Fibroblast of skin of left quadriceps (primary cell): ENCODE measurements at places on chromosomes 16 and 17.
A peak's percentile ranks its signal among the peaks of the same experiment; 100 is the strongest.

GRCh38 chr17:16980813-16981731 is 9.2 kb upstream of the TNFRSF13B start:
- no peak for DNase-seq

DNA sequence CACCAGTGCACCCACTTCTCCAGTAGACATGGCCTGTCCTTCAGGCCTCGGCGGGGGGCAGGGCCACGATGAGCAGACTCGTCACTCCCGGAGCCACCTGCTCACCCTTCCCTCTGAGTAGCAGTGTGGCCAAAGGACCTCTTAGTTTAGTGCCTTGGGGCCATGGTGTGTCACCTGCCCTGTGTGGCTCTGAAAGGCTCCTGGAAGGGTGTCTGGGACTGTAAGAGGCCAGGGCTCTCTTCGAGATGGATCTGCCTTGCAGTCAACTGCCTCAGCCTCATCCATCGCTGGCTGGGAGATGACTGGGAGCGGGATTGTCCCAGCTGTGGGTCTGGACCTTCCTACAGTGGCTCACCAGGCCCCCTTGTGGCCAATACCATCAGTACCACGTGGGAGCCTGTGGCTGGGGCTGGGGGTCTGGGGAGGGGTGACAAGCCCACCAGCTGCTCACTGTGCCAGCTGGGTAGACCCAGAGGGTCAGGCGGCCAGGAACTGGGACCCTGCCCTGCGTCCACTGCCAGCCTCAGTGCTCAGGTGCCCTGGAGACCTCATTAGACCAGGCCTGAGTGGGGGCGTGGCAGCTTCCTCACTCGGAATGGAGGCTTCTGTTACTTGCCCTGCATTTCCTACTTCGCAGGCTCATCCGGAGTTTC is 133.4 kb downstream of the OR1D5 start:
- no peak for DNase-seq

DNA sequence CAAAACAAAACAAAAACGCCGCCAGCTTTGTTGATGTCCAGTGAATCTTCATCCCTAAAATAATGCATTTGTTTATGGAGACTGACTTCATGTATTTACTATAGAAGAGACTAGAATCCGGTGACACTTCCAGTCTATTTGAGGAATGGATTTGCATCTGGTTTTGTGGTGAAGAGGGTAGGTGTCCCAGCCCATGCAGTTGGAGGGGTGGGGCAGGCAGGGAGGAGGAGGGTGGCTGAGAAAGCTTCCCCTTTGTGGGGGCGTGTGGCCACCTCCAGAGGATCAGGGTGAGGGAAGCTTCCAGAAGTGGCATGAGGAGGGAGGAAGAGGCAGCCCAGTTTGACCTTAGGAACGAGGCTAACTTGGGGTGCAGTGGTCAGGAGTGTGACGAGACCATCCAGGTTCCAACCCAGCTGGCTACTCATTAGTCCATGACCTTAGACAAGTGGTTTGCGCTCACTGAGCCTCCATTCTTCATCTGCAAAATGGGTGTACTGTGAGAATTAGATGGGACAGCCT is 69.5 kb downstream of the CMIP start:
- no peak for DNase-seq

DNA sequence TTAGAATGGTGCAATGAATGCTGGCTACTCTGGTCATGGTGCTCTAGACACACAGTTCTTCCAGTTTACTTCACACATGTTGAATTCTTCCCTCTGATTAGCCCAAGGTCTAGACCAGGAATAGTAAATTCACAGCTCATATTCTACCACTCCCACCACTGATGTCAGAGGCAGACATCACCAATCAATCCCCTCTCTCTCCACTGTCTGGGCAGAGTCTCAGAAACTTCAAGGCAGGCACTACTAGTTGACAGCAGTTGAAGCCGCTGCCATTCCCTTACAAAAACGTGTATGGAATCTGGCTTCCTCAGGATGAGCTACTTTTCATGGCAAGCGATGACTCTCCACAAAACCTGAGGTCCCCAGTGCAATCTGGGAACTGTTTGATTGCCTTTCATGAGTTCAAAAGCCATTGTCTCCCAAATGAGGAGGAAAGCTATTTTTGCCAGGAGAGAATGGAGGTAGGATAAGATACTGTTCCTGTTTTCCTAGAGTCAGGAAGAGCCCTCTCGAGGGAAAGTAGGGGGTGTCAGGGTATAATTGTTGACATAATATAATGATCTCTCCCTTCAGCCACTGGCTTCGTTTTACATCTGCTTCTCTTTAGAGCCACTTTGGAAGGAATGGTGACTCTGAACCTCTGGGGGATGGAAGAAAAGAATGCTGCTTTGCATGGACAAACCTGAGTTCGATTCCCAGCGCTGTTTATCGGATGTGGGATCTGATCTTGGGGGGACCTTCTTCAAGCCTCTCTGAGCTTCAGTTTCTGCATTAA is 90.0 kb downstream of the FOXL1 start:
- DNase-seq, result no peak

DNA sequence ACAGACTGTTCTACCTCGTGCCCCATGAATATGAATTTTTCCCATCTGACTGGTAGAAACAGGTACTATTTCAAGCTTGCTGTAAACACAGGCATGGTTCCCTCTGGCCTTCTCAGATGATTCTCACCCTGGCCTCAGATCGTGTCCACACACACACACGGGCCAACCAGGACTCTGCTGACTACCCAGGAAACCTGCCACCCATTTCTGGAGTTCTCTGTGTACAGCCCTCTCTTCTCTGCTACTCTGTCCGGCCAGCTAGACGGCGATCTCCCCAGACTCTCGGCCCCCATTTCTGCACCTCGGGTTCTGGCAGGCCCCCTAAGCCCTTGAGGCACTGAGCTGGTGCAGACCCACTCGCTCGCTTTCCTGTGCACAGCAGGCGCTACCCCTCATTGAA is 31.2 kb downstream of the RPA1 start:
- no peak for DNase-seq

DNA sequence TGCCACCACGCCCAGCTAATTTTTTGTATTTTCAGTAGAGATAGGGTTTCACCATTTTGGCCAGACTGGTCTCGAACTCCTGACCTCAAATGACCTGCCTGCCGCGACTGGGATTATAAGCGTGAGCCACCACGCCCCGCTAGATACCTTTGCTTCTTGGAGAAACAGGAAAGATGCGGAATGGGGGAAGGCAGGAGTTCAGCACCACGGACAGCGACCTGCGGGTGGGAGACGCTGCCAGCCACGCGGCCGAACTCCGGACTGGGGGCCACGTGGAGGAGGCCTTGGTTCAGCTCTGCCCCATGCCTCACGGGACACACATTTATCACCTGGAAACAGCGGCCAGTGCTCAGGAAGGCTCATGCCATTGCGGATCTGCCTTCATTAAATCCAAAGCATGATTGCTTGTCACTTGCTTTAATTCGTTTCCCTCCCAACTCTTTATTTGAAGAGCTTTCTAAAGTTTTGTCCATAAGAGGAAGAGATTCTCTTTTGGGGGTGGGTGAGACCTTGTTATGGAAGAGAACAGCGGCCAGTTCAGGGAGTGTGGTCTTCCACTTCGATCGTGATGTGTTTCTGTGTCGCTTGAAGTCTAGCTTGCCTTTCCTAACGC is 219.9 kb downstream of the ENGASE start:
- DNase-seq, result peak; percentile 6

DNA sequence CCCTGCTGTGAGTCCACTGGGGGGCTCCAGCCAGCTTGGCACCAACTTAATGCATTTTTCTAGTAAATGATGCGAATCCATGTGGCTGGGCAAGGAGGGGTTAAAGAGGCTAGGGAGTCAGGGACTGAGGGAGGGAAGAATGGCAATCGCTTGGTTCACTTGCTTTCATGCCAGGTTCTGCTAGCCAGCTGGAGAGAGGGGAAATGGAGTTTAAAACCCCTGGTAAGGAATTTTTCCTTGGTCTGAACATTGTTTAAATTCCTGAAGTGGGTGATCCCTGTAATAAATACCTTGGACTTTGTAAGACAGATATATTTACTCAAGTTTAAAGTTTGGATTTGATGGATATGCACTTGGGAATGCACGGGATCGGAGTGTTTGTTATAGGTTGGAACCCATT is 22.8 kb downstream of the ANKFN1 start:
- peak; percentile 44 for DNase-seq

DNA sequence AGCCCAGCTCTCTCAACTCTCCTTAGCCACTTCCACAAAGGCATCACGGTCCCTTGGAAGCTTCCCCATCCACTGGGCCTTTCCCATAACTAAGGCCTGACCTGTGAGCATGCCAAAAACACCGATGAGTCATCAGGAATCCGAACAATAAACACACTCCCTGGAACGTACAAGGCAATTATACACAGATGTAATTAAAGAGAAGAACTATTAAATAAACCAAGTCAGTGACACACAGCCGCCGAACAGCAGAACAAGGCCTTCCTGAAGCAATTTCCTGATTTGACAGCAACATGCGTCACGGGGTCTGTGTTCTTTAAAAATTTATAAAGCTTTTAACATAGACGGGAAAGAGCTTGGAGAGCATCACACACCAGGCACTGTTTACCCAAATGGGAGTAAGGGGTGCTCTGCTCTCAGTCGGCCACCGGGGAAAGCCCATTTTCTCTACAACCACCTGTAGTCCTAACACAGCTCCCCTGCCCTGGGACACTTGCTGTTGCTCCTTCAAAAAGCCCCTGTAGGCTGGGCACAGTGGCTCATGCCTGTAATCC is 29.4 kb downstream of the COG7 start:
- DNase-seq, result peak; percentile 96

DNA sequence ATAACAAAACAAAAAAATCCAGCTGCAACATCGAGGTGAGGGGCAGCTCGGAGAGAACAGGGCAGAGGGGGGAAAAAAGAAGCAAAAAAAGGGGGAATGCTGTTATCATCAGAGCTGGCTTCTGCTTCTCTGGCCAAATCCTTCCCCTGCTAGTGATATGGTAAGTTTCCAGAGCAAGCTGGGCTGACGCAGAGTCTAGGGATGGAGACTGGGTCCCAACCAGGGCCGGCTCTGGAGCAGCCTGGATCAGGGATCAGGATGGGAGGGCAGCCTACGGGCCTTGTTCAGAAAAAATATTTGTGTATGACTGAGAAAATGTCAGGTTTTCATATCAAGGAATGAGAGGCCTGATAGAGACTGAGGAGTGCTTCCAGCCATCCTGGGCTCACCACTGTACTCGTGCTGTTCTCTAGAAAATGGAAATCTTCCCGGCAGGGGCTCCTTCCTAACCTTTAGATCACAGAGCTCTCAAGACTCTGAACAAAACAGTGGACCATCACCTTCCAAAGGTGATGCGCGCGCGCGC is 726 bp upstream of the C1QTNF1 start:
- no peak for DNase-seq

DNA sequence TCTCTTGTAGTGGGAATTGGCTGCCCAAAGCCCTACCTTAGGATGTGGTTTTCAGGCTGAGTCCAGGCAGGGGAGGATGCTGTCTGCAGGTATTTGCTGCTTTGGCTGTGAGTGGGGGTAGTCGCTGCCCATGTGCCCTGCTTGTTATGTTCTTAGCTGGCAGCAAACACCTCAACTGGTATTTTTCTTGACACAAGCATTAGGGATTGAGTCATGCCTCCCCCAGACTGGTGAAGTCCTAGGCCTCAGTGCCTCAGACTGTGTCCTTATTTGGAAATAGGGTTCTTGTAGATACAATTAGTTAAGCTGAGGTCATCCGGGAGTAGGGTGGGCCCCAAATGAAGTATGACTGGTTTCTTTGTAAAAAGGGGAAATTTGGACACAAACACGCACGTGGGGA is 808.3 kb upstream of the EEF2KMT start:
- no peak for DNase-seq

GRCh38 chr17:33676444-33676843 is 383.3 kb upstream of the ASIC2 start:
- no peak for DNase-seq

DNA sequence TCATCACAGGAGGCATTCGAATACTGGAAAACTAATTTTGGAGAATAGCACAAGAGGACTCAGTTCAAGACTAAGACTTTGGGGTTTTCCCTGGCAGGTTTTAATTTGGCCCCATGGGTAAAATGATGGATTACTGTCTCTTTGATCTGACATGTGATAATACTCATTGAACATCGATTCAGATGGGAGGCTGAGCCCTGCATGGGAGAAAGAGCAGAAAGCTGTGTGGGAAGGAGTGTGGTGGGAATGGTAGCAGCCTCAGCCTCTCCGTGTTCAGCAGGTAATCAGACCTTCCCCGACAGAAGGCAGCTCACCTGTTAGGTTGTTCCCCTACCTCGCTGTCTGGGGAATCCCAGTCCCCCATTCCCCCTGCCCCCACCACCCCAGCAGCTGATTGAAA is 124.7 kb upstream of the TNRC6C start:
- DNase-seq, result no peak

DNA sequence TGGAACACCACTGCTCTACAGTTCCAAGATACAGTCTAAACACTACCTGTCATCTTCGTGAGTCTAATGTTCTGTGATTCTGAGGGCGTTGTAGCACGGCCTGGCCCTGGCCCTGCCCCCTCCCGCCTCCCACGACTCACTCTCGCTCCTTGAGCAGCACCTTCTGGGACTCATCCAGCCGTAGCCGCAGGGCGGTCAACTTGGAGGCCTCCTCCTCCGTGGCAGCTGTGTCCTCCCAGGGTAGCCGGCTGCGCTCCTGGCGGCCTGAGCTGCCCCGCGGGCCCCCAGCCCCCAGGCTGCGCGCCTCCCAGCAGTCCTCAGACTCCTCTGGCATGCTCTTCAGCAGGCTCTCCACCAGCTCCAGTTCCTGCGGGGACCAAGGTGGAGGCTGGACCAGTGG is 10.6 kb downstream of the CCDC102A start:
- DNase-seq, result no peak

DNA sequence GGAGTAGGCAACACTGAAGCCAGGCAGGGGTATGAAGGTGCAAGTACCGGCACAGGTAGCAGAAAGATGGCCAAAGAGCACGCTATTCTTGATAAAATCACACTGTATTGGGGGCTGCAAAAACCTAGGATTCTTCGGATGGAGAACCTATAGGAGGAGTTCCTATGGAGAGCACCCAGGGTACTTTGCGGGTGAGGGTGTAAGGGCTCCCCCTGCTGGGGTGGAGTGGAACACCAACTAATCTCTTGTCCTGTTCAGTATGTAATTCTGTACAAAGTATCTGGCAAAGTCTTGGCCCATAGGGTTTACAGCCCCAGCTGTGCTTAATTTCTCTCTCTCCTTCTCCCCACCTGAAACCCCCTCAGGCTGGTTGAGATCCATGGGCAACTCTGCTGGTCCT is 393.1 kb upstream of the ASIC2 start:
- no peak for DNase-seq

DNA sequence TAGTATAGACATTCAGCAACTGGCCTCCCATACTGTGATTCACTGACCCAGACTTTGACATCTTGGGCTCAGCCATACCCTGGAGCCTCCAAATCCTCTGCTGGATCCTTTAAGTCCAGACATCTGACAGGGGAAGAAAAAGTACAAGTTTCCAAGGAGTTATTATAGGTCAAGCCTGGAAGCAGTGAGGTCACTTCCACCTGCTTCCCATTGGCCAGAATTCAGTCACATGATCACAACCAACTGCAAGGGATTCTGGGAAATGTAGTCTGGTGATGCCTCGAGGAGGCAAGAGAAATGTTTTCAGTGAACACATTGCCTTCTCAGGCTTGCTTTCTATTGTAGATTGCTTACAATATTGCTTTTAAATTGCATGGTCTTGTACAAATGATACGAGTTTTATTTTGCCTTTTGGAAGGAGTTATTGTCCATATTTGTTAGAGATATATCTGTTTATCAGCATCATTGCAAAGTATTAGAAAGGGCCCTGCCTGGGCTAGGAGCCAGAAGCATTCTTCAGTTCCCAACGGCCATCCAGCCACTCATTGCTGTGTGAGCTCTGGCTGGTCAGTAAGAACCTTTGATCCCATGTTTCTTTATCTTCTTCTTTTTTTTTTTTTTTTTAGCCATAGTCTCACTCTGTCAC is 696.9 kb downstream of the WWOX start:
- DNase-seq, result no peak
